ENCODE measurements at places on chromosomes 7 and 10. TPM values are rescaled to one million over a fixed set of nuclear protein-coding genes. Genes with fewer than 3 reads are reported as not detected.

DNA sequence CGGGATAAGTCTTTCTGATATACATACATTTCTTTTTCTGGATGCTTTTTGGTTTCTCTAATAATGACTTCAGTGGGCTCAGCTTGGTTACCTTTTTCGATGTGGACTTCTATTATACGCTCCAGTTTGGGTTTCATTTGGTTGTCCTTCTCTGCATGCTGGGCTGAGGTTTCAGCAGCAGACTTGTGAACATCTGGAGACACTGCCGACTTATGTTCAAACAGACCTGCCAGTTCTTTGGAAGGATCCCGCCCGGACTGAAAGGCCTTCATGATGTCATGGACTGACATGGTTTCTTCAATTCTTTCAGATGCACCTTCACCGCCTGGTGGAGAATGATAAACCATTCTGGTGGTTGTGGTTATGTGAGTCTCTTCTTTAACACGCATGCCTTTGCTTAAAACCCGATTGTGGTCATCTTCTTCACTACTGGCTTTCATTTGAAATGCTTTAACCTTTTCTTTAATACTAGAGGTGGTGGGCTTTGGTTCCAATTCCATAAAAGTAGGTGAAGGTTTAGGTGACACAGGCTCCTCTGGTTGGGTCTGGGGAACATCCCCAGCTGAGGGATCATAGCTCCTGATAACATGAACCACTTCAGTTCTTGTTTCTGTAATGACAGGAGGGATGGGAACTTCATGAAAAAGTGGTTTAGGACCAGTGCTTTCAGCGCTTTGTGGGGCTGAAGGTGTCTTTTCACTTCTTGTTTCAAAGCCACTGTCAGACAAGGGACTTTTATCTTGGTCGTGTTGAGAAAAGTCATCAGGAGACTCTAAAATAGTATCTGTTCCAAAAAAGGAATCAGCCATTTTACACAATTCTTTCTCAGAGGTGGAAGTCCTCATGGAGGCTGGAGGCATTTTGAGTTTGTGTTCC lies 167.7 kb upstream of the CCDC6 start:
- H3K36me3 ChIP-seq: no peaks in the 10 kb centered on the region
- H3K4me3 ChIP-seq: no peak overlapping the region
- H3K27me3 ChIP-seq: no peaks in the 10 kb centered on the region
- no peak for DNase-seq

DNA sequence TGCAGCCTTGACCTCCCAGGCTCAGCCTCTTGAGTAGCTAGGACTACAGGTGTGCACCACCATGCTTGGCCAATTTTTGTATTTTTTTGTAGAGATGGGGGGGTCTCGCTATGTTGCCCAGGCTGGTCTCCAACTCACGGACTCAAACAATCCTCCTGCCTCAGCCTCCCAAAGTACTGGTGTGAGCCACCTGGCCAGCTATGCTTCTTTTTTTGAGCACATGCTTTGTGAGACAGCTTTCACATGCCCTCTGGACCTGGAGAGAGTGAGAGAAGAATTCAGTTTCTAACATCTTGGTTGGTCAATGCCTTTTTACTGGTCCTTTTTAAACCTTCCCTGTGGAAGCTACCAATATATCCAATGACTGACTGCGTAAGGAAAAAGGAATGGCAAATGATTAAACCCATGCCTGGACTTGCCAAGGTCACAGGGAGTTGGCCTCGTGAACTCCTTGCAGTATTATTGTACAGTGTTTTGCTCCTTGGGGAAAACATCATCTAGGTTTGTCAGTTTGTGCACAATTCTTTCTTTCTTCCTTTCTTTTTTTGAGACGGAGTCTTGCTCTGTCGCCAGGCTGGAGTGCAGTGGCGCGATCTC lies 6.2 kb upstream of the FOXK1 start:
- H3K4me3 ChIP-seq: no peak overlapping the region
- H3K27me3 ChIP-seq: no peaks in the 10 kb centered on the region
- no peaks in the 10 kb centered on the region for H3K36me3 ChIP-seq
- no peaks in the 10 kb centered on the region for H3K4me1 ChIP-seq
- H3K27ac ChIP-seq: no peak overlapping the region
- no peak for DNase-seq

The ITPRID1 gene
- not detected for polyA plus RNA-seq

The CYP3A7 gene
- polyA plus RNA-seq: not detected

The H2BK1 gene
- polyA plus RNA-seq: not detected

GRCh38 chr7:31896925-31897324 lies 173.3 kb downstream of the PDE1C start:
- DNase-seq: no peak
- H3K4me3 ChIP-seq: no peak overlapping the region
- H3K27ac ChIP-seq: no peak overlapping the region
- H3K27me3 ChIP-seq: no peaks in the 10 kb centered on the region

- peaks cover 6% of the 10 kb centered on the region for H3K4me1 ChIP-seq
- H3K4me3 ChIP-seq: no peak overlapping the region
- H3K36me3 ChIP-seq: no peaks in the 10 kb centered on the region
- DNase-seq: no peak
- H3K27me3 ChIP-seq: no peaks in the 10 kb centered on the region
These were observed 32.4 kb downstream of the CCSER2 start for GRCh38 chr10:84360637-84361365.

DNA sequence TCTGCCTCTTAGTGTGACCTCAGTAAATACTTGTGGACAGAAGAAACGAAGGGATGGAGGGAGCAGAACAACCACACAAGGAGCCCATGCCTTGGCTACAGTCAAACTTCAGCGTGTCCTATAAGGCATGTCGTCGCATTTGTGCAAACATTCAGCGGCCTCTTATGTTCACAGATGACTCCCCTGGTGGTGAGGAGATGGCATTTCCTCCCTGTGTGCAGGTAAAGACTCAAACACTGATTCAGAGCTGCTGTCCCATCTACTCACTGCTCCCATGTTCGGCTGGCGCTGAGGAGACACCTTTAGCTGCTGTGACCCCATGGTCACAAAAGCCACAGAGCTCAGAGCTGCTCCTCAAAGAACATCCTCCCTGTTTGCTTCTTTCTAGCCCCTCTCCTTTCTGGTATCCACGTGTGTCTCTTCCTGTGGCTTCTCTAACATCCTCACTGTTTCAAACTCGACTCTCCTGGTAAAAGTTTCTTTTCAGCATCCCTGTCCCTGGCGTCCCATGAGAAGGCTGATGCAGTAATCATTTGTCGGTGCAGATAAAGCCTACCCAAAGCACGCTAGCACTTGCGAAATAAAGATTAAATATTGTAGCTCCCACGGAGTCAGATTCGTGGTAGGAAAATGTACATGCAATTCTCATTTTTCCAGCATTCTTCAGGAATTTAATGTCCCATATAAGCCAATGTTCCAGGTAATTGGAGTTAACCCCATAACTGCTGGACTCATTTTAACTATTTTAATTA lies 124.9 kb upstream of the NEBL start:
- no peak overlapping the region for H3K27ac ChIP-seq
- no peaks in the 10 kb centered on the region for H3K36me3 ChIP-seq
- DNase-seq: no peak
- H3K4me1 ChIP-seq: no peaks in the 10 kb centered on the region

The MKX gene
- not detected for polyA plus RNA-seq

- H3K4me3 ChIP-seq: no peak overlapping the region
- H3K27me3 ChIP-seq: no peaks in the 10 kb centered on the region
- DNase-seq: no peak
These were observed 19.2 kb upstream of the ZPBP start for GRCh38 chr7:50112250-50112649.

The CALML5 gene
- not detected for polyA plus RNA-seq

The CHAT gene
- not detected for polyA plus RNA-seq
